ENCODE measurements at places on chromosomes 12 and 14.
A peak's percentile ranks its signal among the peaks of the same experiment; 100 is the strongest.

GRCh38 chr14:77063571-77064171, 34.4 kb upstream of the CIPC start:
- no peak for DNase-seq

GRCh38 chr14:75030147-75030546, 21.1 kb downstream of the MLH3 start:
- no peak for DNase-seq

- DNase-seq = no peak
These were observed 211.5 kb downstream of the PRKD1 start for GRCh38 chr14:29716150-29716549.

- no peak for DNase-seq
These were observed 10.6 kb upstream of the TNFAIP2 start for GRCh38 chr14:103112400-103113243.

GRCh38 chr12:60211244-60211643, 615.4 kb downstream of the SLC16A7 start:
- no peak for DNase-seq

GRCh38 chr14:54638135-54638446, 71.2 kb downstream of the SAMD4A start:
- DNase-seq = peak; percentile 18

DNA sequence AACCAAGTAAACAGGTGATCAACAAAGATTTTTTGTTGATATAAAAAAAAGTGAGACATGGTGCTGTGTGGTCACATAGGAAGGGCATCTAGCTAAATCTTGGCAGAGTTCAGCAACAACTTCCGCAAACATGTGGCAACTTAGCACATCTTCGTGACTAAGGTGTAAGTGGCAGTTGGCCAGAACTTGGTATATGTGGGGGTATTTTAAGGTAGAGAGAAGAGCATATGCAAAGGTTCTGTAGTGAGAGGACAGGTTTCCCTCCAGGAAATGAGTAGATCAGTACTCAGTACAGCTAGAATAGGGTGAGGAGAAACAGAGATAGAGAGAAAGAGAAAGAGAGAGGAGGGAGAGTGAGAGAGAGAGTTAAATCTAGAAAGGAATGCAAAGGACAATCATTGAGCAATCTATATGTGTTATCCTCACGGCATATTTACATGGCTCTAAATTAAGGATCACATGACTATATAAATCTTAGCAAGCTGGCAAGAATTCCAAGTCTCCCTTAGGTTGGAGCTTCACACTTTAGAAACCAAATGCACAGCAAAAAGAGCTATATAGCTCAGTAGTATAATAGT, 227.7 kb upstream of the HMGA2 start:
- DNase-seq = no peak

DNA sequence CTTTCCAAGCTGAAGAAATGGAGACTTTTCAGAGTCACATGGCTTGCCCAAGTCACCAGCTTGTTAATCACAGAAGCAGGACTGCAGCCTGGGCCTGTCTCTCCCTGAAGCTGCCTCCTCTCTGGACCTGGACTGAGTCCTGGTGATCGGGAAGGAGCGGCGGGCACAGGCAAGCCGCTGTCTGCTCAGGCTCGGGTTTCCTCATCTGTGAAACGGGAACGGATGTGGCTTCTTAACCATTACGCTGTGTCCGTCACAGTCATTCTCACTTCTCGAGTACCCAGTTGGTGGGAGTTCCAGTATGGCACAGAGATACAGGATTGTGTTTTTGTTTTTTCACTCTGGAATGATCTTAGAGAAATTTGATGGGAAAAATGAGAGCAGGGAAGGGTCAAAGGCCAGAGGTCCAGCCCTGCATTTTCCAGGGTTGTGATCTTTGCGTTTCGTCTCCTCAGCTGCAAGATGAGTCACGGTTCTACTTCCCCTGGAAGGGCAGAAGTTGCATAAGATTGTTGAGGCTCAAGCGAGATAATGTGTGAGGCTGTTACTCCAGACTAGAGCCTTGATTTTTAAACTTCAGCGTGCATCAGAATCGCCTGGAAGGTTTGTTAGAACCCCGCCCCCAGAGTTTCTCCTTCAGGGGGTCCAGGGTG, 7.6 kb upstream of the LRTM2 start:
- DNase-seq = peak; percentile 30

DNA sequence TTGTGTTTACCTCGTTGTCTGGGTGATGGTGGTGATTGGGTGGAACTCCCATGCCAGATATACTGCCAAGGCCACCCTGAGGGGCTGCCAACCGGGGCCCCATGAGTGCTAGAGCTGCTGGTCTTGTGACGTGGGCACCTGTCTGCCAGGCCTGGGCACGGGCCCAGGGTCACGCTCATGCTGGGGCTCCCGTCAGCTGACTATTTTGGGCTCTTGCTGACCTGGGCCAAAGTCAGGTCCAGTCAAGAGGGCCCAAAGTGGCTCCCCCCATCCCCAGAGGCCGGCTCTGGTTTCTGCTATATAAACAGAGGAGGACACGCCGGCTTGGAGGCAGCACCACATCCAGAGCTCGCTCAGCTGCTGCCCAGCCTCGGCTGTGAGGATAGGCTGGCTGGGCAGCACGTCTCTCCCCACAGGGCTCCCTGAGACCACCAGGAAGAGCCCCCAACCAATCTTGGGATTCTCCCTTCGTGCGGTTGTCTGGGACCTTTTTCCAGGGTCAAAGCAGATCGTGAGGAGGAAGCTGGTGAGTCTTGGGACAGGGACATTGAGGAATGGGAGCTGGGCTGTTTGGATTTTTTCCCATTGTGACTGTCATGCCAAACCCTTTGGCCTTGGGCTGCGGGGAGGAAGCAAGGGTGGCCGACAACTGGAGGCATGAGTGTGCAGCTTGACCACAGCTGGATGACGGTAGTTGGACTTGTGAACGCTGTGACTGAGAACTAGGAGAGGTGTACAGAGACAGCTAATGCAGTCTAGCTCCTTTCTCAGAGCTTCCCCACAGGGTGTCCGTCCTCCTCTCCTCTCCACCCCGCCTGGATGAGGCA, 7.6 kb upstream of the NR4A1 start:
- no peak for DNase-seq

DNA sequence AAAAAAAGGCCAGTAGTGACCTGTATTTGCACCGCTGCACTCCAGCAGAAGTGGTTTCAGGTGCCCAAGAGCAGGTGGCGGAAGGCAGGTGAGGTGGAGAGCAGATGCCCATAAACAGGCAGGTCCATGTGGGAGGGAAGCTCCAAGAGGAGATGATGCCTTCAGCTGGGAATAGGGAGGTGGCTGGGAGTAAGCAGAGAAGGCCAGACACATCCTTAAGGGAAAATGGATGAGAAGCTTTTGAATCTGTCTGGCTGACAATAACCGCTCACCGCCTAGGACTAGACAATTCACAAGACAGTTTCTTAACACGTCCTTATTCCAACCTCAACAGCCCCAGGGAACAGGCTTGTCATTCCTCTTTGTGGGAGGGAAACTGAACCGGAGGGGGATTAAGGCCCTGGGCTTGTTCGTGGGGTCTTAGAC, 43.9 kb upstream of the PLEKHG6 start:
- DNase-seq = no peak

GRCh38 chr14:38143170-38143569, 64.5 kb upstream of the SSTR1 start:
- no peak for DNase-seq

GRCh38 chr12:82448911-82449578, 90.7 kb downstream of the METTL25 start:
- DNase-seq = no peak

DNA sequence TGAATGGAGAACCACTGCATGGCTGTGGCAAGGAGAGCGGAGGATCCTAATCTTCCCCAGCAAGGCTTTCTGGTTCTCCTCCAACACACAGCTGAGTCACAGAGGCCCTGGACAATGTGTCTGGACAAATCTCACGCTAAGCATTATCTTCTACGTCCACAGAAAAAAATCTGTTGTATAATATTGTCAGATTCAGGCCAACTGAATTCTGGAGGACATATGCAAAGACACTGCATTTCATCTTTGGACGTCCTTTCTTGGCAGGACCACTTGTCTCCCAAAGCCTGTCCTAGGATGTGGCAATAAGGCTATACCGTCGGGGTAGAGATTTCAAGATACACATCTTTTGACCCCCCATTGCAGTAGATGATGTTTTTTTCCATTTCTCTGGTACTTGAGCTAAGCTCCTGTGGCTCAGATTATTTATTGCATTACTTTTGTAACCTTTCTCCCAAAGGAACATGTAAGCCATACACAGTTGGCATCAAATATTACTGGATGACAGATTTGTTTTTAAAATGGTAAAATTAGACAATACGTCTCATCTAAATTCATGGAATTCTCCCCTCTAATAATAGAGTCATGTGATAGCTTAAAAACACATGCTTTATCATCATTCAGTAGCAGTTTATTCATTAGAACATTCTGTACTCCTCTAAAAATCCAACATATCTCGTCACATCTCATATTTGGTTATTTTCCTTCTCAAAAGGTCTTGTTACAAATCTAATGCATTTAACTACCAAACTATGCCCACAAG, 19.4 kb downstream of the LMO3 start:
- no peak for DNase-seq

DNA sequence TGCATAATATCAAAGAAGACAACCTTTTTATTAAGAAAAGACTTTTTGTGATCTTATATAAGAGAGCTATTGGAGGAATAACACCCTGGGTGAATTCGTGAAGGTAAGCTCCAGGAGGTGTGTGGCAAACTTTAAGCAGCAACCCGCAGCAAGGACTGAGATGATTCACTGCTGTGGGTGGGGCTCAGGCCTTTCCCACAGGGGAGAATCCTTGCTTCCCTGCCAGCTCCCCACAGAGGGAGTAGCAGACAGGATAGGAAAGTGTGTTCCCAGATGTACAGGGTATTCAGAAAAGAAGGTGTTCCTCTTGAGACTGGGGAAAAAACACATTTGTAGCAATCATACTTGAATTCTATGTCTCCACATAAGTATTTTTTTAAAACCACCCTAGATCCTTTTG, 9.2 kb downstream of the NDUFA12 start:
- peak; percentile 52 for DNase-seq

DNA sequence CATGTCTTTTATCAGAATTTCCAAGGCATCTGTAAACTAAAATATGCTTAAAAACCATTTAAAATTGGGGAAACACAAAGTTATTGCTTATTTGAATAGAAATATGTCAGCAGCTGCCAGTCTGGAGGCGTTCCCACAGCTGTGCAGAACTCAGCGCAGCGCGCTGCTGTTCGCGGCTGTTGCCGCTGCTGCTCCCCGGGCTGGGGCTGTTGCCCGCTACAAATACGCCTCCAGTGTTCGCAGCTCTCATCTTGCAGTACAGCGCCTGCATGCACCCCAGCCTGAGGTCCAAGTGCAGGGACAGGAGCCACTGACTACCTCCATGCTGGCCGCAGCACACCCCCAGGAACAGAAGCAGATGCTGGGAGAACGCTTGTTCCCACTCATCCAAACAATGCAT, 216.2 kb downstream of the SLC16A7 start:
- DNase-seq = no peak

DNA sequence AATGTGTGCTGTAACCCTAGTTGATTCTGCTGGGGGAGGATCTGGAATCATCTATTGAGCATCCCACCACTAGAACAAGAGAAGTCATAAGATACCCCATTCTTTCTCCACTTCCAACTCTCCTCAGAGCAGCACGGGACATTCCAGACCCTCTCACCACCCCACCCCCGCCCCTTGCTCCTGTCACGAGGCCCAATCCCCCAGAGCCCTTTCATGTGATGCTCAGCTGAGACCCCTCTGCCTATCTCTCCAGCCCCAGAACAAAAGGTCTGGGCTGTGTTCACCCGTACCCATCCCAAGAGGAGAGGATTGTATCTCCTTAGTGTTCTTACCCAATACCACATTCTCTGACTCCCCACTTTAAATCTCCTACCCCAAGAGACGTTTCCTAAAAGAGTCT, 602 bp downstream of the PMEL start:
- no peak for DNase-seq

GRCh38 chr14:90409209-90409730, 12.4 kb downstream of the CALM1 start:
- peak; percentile 86 for DNase-seq

- no peak for DNase-seq
These were observed 85.2 kb upstream of the NCOR2 start for GRCh38 chr12:124652661-124653060.

DNA sequence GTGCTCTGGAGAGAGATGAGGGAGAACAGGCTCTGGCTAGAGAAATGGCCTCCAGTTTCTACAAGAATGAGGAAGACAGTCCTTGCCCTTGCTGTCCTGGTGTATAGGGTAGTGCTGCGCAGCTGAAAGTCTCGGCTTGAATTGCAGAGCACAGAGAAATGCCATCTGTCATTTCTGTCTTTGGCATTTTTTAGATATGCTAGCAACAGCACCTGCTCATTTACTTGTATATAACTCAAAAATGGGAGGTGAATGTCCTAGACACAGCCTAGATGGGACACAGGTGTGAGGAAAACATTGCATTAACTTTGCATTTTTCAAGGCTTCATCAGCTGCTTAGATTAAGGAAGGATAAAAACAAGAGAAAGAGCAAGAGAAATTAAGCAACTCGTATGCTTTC, 35.8 kb downstream of the GPR19 start:
- no peak for DNase-seq

- peak; percentile 44 for DNase-seq
These were observed 174.4 kb downstream of the MON2 start for GRCh38 chr12:62640910-62641448.

All from RCC 7860 (cell line).